ENCODE measurements at places on chromosomes 7 and 10.

DNA sequence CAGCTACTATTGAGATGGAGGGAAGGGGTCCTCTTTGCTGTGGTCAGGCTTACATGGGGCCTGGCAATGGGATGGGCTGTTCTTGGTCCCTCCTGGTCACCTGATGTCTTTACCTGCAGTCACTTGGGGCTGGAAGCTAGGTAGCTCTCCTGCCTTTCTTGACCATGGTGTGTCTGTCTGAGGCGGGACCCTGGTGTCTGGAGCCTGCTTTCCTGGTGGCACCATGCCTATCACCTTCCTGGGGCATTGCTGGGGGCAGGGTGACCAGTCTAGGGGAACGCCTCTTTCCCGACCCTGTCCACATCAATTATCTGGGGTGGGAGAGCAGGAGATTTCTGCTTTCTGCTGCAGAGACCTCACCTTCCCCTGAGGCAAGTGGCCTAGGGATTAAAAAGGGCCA lies 55.6 kb downstream of the ARHGAP22 start:
- DNase-seq: no peak

DNA sequence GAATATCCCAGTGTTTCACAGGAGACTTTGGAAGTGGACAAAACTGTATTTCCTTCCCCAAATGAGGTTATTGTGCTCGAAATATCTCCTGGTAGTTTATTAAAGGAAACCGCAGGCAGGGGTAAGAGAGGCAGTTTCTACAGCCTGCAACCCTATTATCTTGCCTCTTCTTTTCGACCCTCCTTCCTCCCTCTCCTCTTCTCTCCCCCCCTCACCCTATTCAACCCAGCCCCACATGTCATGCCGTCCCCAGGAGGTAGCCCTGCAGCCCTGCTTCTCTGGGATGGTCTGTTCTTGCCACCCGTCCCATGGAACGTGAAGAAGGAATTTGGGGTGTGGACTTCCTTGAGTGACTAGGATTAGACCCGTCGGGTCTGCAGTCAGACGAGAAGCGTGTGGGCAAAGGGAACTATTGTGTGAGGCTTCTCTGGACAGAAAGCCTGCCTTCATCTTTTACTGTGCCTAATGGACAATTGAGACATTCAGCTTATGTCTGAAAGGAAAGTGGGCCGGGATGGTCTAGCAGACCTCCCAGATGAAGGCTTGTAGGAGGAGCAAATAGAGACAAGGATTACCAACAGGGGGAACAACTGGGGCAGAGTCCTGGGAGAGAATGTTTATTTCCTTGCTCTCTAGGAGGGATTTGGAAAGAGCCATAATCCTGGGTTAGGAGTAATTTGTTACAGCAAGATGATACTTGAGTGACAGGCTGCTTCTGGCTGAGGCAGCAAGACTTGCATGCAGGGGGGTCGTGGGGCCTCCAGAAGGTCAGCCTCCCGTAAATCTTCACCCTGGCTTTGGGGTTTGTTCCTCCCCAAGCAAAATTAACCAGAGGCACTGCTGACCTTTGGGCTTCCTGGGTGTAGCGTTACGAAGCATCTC lies 77.8 kb downstream of the TCF7L2 start:
- no peak for DNase-seq

GRCh38 chr10:86057708-86058107 lies 308.9 kb downstream of the GRID1 start:
- DNase-seq: no peak

DNA sequence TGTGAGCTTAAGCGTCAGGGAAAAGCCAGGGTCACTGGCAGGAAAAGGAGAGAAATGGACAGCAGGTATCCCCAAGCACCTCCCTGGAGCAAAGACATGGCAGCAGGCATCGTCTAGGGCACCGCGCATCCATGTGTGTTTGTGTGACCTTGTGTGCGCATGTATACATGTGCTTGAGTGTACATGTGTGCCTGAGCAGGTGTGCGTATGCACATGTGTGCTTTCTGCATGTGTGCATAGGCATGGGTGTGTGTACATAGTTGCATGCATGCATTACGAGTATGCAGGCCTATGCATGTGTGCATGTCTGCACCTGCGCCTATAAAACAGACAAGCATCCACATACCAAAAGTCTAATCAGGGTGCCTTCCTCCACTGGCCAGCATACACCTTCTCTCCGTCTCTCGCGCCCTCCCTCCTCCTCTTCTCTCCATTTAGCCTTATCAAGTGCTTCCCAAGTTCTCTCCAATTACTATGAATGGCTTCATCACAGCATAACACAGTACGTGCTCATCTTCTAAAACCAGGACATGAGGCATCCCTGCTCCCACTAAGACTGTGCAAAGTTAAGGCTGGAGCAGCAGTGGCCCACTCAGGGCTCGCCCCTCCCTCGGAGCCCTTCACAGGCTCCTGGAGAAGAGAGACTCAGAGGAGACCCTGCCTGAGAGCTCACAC lies 30.6 kb downstream of the RASGEF1A start:
- no peak for DNase-seq

- no peak for DNase-seq
These were observed 17.9 kb downstream of the NMT2 start for GRCh38 chr10:15150563-15150962.

GRCh38 chr10:109991266-109991855 lies 16.4 kb upstream of the ADD3 start:
- DNase-seq: no peak

DNA sequence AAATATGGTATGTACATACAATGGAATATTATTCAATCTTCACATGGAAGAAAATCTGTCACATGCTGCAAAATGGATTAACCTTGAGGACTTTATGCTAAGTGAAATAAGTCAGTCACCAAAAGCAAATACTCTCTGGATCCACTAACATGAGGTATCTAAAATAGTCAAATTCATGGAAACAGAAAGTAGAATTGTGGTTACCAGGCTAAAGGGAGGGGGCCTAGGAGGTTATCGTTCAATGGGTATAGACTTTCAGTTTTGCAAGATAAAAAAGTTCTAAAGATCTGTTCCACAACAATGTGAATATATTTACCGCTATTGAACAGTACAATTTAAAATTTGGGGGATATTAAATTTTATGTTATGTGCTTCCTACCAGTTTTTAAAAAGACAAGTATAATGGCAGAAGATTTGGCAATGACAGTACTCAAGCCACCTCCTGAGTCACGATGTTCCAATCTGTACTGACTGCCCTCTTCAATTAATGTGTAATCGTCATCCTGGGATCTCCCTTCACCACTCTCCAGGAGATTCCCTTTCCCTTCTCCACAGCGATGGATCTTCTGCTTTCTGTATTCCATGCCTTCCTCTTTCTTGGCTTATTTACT lies 32.3 kb upstream of the IL6 start:
- DNase-seq: no peak

GRCh38 chr10:53543410-53543809 lies 770.8 kb upstream of the MBL2 start:
- no peak for DNase-seq

GRCh38 chr10:10777279-10777678 lies 240.4 kb upstream of the CELF2 start:
- DNase-seq: no peak
